Epithelial cell of prostate (primary cell): ENCODE measurements at places on chromosomes 2 and 18.

- DNase-seq = no peak
Observed at GRCh38 chr18:46163091-46163490, 58.9 kb downstream of the HAUS1 start.

- no peak for DNase-seq
Observed at GRCh38 chr2:83860320-83860719, 598.8 kb downstream of the SUCLG1 start.

DNA sequence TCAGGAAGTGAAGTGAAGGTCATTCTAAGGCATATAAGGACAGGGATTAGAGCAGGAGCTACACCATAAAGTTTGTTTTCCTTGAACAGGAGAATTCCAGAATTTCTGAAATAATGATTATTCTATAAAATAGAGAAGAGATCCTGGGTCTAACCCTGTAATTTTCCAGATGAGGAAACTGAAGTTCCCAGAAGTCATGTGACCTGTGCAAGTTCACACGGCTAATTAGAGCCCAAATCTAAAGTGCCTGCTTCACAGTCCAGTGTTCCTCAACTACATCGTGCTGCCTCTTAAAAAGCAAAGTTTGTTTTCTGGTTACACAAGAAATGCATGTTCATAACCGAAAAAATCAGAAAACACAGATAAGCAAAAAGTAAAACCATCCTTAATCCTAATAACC, 34.9 kb downstream of the PLB1 start:
- DNase-seq = no peak

- no peak for DNase-seq
Observed at GRCh38 chr2:173667415-173667814, 297.8 kb downstream of the SP3 start.

DNA sequence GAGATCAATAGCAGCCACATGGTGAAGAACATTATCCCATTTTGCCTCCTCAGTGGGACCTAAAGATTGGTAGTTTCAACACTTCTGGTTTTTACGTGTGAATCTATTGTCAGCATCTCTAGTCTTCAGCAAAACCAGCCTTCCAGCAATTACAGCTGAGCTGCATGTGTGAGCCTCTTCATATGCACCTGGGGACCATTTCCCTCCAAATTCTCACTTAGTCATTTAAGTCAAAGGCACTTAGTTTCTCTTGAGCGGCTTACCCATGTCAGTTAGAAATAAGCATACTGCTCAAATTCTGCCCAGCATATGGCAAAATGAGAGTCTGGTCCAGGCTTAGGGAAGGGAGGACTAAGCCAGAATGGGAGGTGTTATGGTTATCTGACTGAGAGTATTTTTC, 99.7 kb upstream of the NXPH2 start:
- no peak for DNase-seq

DNA sequence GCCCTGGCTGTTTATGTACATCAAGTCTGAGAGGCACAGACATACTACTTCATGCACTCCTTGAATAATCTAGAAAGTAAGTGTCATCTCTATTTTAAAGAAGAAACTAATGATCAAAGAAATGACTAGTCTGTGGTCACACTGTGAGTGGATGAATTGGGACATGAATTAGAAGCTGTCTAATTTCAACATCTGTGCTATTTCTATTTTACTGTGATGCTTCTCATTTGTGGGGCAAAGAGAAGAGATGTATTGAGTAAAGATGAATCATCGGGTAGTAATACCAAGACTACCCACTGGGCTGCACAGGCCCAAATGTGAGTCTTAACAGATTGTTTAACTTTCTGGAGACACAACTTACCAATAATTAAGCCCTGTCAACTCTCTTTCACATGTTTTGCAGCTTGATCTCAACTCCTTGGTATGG, 42.4 kb upstream of the MTIF2 start:
- no peak for DNase-seq

DNA sequence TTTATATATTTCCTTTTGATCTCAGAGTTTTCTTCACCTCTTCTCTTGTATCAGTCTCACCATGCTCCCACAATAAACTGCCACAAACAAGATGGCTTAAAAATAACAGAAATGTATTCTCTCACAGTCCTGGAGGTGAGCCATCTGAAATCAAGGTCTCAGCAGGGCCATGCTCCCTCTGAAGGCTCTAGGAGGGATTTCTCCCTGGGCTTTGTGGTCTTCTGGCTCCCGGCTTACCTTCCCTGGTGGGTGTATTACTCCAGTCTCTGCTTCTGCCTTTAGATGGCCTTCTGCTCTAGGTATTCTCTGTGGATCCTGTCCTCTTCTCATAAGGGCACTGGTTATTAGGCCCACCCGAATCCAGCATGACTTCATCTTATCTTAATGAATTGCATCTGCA, 994.7 kb upstream of the POU3F3 start:
- no peak for DNase-seq

GRCh38 chr2:19474128-19474527, 115.7 kb upstream of the OSR1 start:
- peak; percentile 60 for DNase-seq

DNA sequence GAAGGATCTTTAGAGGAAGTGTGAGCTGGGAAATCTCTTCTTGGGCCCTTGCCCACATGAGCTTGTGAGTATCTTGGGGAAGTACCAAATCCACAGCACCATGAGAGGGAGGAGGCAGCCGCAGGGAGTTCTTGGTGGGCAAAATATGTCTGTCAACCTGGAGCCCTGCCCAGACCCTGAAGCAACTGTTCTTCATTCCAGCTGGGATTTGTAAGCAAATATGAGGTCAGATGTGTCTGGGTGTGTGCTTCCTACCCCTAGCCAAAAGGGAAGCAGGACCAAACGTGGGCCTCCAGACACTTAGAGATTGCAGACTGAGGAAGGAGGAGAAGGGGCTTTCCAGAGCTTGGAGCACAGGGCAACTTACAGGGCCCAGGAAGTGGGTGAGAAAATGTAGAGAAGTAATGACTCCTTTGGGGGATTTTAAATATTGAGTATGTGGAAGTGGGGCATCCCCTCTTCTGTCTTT, 41.9 kb downstream of the TMEM247 start:
- no peak for DNase-seq

GRCh38 chr2:152046940-152047339, 51.9 kb downstream of the CACNB4 start:
- DNase-seq = no peak

DNA sequence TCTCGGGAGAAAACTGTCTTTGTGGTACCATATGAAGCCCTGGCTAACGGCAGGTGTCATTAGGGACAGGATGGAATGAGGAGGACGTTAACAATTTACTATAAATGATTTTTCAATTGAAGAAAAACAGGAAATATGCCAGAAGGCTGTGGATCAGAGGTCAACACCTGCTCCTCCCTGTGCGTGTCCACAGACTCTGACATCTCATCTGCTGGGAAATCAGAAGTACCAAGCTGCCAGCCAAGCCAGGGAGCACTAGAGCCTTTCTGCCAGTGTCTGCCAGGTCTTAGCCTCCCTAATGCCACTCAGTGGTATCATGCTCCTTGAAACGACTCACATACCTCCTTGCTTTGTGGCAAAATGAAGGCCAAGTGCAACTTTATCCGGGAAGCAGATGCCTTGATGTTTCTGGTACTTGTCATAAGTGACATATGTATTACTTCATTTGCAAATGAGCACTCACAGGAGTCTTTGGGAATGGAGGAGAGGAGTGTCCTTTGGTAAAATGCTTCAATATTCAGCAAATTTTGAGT, 541.1 kb downstream of the SATB2 start:
- DNase-seq = no peak

- DNase-seq = no peak
Observed at GRCh38 chr2:119266091-119266589, 42.5 kb downstream of the STEAP3 start.

- no peak for DNase-seq
Observed at GRCh38 chr2:228474466-228474865, 293.0 kb upstream of the SPHKAP start.

GRCh38 chr2:162123806-162124758, 28.0 kb downstream of the GCG start:
- DNase-seq = no peak

GRCh38 chr2:206082298-206082843, 3.6 kb downstream of the INO80D start:
- no peak for DNase-seq

DNA sequence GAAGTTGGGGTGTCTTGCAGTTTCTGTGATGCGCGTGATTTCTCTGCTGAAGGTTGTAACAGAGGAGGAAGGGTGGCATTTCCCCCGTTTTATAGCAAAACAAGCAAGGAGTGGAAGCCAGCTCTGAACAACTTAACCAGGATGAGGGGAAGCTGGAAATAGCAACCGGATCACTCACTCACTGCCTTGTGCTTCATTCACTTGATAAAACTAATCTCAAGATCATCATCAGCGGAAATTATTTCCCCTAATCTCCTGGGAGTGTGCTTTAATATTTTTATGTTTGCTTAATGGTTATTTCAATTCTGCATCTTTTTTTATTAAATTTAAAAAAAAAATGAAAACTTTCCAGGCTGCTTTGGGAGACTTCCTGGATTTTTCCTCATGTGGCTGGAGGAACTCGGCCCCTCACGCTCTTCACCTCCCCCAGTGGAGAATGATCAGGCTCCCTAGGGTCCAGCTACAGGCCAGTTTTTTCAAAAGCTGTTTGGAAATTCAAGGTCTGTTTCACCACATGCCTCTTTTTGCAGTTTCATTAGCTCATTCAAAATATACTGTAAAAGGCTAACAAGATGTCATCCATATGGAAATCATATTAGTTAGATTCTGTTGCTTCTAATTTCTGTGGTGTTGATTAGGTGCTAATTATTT, 31.7 kb downstream of the CABLES1 start:
- DNase-seq = no peak

DNA sequence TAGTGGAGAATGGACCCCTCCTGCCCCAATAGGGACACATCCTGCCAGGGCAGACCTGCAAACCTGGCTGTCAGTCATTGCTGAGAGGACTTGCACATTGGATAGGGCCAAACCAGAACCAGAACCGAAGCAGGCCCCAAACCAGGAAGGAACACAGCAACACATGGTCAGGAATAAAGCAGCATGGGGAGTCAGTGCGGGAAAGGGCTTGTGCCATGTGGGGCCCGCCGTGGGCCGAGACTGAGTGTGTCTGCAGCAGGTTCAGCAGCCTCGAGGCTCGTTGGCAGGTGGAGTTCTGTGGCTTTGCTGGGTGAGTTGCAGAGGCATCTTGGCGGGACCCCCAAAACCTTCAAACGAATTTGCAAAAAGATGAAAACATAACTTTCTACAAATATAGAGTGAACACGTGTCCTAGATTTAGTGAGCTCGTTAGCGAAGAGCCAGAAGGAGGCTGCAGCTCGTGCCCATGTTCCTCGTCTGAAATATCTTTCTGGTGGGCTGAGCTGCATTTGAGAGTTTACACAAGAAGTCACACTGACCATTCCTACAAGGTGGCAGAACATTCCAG, 44.9 kb upstream of the LDLRAD4 start:
- no peak for DNase-seq

DNA sequence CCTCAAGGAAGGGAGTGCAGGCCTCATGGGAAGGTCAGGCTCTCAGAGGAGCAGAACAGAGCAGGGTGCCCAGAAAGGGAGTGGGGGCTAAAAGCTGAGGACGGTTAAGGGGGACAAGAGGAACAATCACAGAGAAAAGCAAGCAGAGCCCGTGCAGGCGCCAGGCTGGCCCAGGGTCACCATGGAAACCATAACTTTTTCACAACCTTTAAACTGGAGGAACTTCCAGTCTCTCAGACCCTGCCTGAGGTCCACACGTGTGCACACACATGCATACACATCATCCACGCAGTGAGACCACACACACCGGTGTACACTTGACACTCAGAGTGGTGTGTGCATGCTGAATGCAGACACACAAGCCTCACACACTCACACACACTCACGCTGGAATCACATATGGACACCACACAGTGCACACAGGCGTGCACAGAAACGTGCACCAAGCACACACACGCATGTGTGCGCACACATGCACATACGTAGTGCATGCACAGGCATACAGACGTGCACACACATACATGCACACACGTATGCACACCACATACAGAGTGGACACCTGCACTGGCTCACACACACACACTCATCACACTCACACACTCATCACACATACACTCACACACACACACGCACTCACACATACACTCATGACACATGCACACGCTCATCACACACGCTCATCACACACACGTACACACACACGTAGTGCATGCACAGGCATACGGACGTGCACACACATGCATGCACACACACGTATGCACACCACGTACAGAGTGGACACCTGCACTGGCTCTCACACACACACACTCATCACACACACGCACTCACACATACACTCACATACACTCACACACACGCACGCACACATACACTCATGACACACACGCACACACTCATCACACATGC, 37.2 kb upstream of the SNED1 start:
- no peak for DNase-seq

GRCh38 chr18:54952026-54952425, 7.2 kb downstream of the CCDC68 start:
- DNase-seq = no peak

- DNase-seq = no peak
Observed at GRCh38 chr18:21321711-21322110, 79.7 kb downstream of the GREB1L start.

GRCh38 chr2:30022444-30023071, 101.2 kb upstream of the ALK start:
- DNase-seq = no peak

GRCh38 chr2:197383825-197384224, 51.0 kb downstream of the SF3B1 start:
- DNase-seq = no peak

DNA sequence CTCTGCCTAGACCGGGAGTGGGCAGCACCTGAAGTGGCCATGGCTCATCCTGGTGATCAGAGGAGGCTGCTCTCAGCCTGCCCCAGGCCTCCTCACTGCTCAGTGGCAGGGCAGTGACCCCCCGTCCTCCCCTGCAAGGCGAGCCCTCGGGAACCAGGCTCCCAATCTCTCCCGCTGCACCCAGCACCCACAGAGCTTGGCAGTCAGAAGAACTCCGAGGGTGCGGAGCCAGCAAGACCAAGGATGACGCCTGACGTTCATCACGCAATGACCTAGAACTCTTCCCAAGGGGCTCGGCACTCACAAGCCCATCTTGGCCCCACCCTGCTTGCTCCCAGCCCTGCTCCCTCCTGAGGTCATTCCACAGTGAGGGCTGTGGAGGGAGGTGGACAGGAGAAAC, 189.8 kb upstream of the SALL3 start:
- no peak for DNase-seq

DNA sequence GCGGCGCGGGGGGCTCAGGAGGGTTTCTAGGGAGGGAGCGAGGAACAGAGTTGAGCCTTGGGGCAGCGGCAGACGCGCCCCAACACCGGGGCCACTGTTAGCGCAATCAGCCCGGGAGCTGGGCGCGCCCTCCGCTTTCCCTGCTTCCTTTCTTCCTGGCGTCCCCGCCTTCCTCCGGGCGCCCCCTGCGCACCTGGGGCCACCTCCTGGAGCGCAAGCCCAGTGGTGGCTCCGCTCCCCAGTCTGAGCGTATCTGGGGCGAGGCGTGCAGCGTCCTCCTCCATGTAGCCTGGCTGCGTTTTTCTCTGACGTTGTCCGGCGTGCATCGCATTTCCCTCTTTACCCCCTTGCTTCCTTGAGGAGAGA, 5.2 kb downstream of the PROC start:
- no peak for DNase-seq

GRCh38 chr2:70357684-70358071, 55.8 kb upstream of the FAM136A start:
- no peak for DNase-seq

GRCh38 chr2:107502539-107502938, 324.2 kb upstream of the RGPD4 start:
- no peak for DNase-seq

GRCh38 chr2:4883375-4883774, 808.8 kb upstream of the SOX11 start:
- DNase-seq = no peak
